ENCODE measurements at places on chromosomes 16 and 17.

GRCh38 chr17:49510059-49510719 lies 15.1 kb downstream of the NGFR start:
- DNase-seq = no peak

DNA sequence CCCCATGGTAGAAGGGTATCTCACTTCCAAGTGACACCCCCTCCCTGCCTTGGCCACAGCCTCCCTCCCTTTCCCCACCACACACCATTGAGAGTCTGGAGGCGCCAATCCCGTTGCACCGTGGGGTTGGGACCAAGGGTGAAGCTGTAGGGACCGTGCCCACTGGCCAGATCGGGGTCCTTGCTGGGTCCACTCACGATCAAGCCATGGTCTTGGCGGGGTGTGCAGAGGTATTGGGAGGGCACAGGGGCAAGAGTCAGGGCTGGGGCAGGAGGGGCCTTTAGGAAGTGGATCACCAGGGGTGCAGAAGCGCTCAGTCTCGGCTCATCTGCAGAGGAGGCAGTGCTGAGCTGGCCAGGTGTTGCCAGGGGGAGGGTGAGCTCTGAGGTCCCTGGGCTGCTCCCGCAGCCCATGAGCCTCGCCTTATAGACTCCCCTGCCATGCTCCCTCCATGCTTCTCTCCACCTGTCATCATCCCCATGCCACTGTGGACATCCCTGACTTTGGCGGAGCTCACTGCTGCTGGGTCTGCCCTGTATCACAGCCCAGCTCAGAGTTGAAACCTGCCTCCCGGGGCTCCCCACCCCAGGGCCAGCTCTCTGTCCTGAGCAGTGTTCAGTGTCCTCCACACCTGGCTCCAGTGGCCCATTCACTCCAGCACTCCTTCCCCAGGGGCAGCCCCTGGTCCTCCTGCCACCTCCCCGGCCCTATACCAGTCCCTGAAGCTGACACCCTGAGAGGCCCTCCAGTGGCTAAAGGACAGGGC lies 8.3 kb downstream of the CDH16 start:
- no peak for DNase-seq

DNA sequence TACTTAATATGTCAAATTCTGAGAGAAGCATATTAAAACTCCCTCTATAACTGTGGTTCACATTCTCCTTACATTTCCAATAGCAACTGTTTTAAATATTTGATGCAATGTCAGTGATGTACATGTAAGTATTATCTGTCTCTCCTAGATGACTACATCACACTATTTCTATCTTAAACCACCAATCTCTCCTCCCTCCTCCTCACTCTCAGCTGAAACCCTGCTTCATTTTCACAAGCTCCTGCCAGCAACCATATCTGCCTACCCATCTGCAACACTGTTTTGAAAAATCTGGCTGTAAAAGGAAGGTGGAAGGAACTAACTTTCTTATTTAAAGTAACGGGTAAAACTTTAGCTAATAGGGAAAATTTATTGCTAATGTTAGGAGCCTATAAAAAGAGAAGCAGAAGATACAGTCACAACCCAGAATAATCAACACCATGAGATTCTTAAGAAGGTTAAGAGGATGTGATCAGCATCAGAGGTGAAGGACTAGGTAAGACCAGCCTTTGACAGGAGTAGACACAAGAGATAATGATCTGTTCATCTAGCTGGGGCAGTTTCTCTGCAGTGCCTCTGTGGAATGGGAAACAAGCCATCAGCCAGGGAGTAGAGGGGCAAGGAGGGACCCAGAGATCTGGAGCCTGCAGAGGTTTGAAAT lies 31.0 kb downstream of the MYH10 start:
- no peak for DNase-seq

GRCh38 chr16:31351246-31351941 lies 3.6 kb upstream of the ITGAX start:
- no peak for DNase-seq

- no peak for DNase-seq
Observed at GRCh38 chr17:4584101-4584916, at the start of gene SMTNL2. Gene SMTNL2 (plus strand): TSS chr17:4584529. CDS start chr17:4584606, 77 bp downstream.

GRCh38 chr17:36846410-36847292 lies 90.6 kb upstream of the LHX1 start:
- no peak for DNase-seq

DNA sequence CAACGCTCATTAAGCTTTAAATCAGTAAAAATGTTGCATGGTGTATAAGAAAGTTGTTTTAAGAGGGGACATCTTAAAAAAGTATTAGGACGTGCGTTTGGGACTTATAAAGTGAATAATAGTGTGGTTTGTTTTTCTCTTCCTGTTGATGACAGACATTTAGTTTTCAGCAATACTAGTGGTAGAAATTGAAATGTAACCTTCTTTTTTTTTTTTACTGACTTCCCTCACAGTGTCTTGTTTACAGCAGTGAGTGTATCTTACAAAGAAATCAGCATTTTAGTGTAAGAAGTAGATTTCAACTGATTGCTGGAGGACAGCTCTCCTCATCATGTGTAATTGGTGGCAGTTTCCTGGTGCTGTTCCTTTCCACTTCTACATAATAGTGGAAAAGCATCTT lies 39.6 kb downstream of the CYLD start:
- DNase-seq = no peak

DNA sequence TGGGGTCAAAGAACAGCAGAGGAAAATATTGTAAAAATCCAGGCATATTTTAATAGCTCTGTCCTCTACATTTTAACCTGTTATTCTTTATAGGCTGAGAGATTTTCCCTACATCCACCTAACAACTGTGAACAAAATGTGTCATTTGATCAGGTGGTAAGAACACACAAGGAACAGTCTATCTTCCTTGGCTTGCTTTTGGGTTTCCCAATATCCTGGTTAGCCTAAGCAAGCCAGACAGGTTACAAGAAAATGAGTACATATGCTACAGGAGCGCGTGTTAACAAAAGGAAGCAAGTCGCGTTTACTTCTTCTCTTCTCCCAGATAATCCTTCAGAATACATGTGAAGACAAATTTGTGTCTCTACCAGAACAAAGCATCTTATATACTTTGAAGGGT lies 31.0 kb upstream of the PITPNM3 start:
- no peak for DNase-seq

DNA sequence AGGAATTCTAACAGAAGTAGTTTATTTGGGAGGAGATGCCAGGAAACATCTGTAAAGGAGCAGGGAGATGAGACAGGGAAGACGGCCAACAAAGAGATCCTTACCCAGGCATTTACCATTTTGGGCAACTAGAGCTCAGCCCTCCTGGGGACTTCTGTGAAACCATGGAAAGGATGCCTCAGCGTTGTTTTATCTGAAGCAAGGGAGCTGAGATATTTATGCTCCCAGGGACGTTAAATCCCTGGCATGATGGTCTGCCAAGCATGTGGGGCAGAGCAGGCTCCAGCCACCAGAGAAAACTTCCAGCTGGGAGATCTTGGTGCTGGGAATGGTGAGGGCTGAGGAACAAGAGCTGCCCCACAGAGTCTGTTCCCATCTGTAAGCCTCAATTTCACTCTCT lies 114.8 kb upstream of the FOXF1 start:
- DNase-seq = no peak
